ENCODE measurements at places on chromosomes 1 and 21.
A peak's percentile ranks its signal among the peaks of the same experiment; 100 is the strongest.

GRCh38 chr1:19040010-19040680, 83.7 kb upstream of the IFFO2 start:
- peak; percentile 18 for DNase-seq

DNA sequence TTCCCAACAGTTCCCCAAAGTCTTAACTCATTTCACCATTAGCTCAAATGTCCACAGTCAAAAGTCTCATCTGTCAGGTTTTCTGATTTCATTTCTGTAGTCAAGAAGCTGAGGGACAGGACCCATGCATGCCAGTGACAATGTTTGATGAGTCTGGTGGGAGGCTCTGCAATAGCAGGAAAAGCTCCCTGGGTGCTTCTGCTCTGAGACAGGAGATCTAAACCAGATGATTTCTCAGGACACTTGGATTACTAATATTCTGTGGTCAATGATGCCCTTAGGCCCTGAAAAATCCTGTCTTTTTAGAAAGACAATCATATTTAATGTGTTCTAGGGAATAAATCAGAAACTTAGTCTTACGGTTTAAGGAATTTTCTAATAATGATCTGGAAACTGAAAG, 56.4 kb downstream of the PCBP3 start:
- no peak for DNase-seq

DNA sequence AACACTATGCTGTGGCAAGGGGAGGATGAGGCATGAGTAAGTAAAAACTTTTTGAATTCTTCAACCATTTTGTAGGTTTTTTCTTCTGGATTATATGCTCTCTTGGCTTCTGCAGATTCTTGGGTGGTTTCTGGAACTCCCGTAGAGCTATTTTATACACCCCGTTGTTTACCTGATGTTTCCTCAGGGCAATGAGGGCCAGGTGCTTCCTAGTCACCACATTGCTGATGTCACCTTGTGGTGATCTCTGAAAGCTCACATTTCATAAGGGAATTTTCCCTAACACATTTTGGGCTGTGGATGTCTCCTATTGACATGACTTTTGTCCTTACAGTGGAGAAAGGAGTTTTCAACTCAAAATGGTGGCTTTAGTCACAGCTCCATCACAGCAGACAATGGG, 356.6 kb downstream of the PLA2G4A start:
- no peak for DNase-seq

- DNase-seq, result no peak
Observed at GRCh38 chr1:78367700-78368099, 123.1 kb upstream of the PTGFR start.
